ENCODE measurements at places on chromosomes 1 and 21.
A peak's percentile ranks its signal among the peaks of the same experiment; 100 is the strongest.

GRCh38 chr1:115826628-115827027 lies 14.3 kb downstream of the NHLH2 start:
- DNase-seq, result no peak

DNA sequence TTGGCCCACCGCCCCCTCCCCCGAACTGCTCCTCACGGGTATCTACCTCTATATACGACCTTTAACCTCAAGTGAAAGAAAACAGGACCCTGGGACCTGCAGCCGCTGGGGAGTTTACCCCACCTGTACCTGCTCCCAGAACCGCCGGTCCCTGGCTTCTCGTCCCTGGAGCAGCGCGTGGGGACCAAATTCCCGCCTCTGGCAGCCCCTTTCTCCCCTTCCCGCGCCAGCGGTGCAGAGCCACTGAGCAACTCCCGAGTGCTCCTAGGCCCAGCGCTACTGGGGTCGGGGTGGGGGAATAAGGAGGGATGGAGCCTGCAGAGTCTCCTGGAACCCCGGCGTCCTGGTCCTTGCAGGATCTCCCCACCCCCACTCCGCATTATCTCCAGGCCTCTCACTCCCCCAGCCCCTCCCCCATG lies 1.6 kb downstream of the SYT6 start:
- DNase-seq, result no peak

DNA sequence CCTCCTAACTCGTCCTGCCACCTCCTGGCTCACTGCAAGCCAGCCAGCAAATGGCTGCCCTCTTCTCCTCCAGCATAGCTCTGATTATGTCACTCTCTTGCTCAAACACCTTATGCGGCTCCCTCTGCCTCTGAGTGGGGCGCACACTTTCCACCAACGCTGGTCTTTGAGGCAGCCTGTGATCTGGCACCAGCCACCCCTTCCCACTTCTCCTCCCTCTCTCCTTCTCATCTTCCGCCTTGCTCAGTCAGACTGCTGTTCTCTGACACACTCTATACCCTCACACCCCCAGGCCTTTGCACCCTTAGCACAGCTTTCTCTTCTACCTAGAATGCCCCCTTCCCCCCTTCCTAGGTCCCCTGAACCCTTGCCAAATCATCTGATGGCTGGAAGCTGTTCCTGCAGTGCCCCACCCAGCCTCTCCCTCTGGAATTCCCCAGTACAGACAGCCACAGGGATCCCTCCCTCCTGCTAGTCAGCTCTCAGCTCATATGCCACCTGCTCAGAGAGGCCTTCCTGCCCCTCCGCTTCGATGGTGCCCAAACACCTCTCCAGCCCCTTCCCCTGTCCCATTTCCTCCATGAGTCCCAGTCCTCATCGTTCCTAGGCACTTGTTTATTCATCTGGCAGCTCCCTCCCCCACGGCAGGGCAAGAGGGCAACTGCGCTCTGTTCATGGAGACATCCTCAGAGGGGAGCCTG lies 21.7 kb upstream of the PEF1 start:
- DNase-seq, result no peak

DNA sequence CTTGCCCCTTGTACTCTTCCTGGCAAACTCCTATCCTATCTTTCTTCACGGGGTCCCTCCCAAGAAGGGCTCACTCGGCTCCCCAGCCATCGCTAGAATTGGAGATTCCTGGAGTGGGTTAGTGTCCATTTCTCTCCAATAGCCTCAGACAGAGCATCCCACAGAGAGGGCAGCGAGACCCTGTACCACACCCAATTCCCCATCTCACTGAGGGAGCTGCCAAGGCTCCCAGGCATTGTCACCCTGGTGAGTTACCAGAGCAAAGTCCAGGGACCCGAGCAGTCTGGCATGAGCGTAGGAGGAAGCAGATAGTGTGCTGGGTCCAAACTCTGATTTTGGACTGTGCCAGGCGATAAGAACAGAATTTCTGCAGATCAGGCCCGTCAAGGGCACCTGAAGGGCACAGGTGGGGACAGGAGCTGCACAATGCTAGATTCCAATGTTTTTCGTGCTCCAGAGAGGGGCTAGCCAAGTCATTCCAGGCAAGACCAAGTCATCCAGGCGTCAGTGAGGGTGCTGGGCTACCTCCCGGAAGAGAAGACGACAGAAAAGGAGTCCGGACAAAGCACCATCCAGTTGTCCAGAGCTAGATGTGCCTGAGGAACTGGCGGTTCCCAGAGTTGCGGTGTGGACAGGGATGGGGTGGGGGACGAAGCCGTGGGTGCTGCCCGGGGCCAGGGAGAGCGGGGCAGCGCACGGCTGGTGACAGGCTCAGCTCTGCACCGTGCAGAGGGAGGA lies 15.3 kb downstream of the AKR7A3 start:
- DNase-seq, result no peak

DNA sequence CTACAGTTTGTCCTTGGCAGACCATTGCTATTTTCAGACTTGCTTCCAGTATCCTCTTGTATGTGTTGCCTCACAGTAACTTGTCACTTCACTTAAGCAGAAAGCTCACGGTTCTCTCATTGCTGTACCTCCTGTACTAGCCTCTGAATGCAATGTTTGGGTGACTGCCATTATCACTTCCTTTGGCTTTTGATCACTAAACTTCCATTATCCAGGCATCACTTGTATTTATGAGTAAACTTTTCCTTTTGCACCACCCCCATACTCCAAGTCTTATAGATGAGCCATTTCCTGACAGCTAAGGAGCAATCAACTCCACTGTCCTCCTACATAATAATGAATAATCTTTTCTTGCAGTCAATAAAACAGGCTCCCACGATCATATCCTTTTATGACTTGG lies 255.3 kb downstream of the PDE4B start:
- no peak for DNase-seq

GRCh38 chr1:22104865-22105437 lies 37.9 kb downstream of the WNT4 start:
- peak; percentile 11 for DNase-seq

DNA sequence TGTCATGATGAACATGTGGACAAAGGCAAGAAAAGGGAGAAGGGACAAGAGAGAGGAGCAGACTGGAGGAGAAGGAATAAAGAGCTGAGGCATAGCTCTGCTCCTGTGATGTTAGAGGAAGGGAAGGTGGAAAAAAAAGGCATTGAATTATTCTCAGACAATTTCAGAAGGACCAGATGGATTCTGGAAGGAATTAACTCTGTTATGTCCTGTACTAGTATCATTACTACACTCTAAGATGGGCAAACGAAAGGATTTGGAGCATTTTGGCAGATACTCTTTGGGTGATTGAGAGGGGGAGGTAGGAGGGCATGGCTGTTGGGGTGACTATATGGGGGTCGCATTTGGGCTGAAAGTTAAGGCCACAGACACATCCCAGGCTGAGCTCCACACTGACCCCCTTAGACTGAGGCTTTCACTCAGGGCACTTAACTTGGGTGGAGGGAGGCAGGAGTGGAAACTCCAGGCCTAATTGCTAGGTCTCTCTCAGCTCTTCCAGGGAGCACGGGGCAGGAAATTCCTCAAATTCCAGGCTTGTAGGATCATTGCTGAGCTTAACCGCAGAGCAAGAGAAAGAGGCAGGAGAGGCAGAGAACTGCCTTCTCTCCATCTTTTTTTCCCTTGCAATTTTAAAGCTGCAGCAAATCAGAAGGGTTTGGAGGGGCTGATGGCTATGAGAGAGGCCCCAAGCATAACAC lies 25.9 kb downstream of the KIRREL1 start:
- DNase-seq, result no peak

DNA sequence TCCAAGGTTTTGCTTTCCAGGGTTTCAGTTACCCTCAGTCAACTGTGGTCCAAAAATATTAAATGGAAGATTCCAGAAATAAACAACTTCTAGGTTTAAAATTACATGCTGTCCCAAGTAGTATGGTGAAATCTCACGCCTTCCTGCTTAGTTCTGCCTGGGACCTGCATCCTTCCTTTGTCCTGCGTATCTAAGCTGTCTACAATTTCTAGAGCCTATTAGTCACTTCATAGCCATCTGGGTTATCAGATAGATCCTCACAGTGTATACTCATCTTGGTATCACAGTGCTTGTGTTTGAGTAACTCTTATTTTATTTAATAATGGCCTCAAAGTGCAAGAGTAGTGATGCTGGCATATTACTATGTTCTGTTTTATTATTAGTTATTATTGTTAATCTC lies 157.7 kb downstream of the ROR1 start:
- no peak for DNase-seq

DNA sequence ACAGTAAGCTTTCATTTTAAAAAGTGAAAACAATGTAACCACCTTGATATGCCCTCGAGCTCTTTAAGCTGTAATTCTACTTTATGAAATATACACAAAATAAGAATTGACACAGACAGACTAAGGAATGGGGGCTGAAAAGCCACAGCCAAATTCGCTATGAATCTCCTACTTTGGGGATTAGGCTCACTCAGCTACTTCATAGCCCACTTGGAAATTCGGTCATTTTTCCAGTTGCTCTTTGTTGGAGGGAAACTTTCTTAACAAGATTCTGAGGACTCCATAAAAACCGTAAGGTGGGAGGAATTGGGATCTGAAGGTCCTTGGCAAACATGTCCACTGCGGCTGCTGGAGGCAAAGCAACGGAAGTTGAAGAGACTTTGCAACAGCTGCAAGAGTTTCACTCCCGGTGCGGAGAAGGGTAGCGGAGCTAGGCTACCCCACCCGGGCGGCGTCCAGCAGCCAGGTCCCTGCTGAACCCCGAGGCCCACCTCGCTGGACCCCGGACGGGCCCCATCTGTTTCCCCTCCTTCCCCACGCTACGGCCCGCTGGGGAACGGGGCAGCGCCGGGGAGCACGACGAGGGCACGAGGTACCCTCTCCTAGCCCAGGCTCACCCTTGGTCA lies 634 bp downstream of the MYCBP start:
- DNase-seq, result peak; percentile 26

- DNase-seq, result no peak
Measured at GRCh38 chr1:31637915-31638673, 6.6 kb downstream of the PEF1 start.

GRCh38 chr1:173268786-173269277 lies 61.7 kb upstream of the TNFSF4 start:
- DNase-seq, result no peak

DNA sequence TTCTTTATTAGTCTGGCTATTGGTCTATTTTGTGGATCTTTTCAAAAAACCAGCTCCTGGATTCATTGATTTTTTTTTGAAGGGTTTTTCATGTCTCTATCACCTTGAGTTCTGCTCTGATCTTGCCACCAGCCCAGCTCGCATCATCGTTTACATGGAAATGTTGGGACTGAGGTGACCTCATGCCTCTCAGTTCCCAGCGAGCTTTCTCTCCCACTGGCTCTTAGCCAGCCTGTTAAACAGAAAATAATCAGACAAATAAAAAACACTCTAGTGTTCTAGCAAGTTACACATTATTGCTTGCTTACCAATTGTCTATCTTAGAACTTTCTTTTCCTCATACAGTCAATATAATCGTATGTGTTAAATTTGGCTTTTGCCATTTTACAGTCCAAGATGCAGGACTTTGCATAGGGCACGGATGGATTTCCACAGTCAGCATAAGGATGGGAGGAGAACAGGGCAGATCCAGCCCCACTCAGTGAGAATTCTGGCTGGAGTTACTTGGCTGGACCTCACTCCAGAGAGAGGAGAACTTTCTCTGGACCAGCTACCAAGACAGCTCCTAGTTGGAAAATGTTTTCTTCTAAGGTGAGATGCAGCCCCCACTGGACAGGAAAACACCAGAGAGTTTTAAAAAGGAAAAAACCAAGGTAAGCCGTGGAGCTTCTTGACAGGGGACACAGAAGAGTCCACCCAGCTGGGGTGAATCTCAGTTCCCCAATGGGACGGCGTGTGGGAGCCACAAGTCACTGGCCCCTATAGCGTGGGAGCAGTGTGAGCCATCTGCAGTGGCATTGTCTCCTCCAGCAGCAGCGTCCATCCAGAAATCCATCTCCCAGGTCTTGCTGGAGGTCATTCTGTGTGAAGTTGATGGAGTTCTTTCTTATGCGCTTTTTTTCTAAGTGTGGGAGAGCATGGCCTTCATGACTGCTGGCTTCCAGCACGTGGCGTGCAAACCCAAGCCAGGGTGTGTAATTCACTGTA lies 17.6 kb downstream of the PGBD2 start:
- DNase-seq, result no peak

- no peak for DNase-seq
Measured at GRCh38 chr1:81802707-81803430, 2.1 kb downstream of the ADGRL2 start.

- DNase-seq, result no peak
Measured at GRCh38 chr1:107246775-107247345, 106.0 kb downstream of the NTNG1 start.

GRCh38 chr1:14724246-14724645 lies 125.8 kb downstream of the KAZN start:
- no peak for DNase-seq

GRCh38 chr21:34510148-34511142 lies 1.6 kb downstream of the KCNE1 start:
- DNase-seq, result no peak

GRCh38 chr1:221510793-221511503 lies 230.9 kb downstream of the DUSP10 start:
- no peak for DNase-seq

DNA sequence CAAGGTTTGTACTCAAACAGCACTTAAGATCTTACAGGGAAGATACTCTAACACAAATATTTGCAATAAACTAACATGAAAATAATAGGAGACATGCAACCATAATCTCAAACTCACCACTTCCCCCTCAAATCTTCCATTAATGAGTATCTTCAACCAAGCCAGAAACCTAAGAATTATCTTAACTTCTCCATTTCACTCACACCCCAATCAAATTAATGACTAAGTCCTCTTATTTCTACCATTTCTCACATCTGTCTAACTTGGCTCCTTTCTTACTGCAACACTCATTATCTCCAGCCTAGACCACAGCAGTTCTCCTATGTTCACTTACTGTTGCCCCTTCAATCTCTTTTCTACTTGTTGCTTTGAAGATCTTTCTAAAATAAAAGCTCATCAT lies 10.4 kb downstream of the RBBP5 start:
- no peak for DNase-seq

GRCh38 chr1:212500983-212501382 lies 68.3 kb downstream of the NENF start:
- no peak for DNase-seq

- DNase-seq, result no peak
Measured at GRCh38 chr1:15325375-15326085, 78.5 kb downstream of the FHAD1 start.

DNA sequence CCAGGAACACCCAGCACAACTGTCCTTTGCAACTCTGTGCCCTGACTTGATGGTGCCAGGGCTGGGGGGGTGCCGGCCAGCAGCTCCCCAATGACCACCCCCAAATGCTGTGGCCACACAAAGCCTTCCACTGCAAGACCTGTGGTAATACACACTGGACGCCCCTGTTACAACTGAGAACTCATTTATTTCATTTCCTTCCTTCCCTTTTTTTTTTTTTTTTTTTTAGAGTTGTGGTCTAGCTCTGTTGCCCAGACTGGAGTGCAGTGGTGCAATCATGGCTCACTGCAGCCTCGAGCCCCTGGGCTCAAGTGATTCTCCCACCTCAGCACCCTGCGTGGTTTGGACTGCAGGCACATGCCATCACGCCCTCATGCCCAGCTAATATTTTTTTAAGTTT lies 25.2 kb downstream of the TP73 start:
- DNase-seq, result no peak

DNA sequence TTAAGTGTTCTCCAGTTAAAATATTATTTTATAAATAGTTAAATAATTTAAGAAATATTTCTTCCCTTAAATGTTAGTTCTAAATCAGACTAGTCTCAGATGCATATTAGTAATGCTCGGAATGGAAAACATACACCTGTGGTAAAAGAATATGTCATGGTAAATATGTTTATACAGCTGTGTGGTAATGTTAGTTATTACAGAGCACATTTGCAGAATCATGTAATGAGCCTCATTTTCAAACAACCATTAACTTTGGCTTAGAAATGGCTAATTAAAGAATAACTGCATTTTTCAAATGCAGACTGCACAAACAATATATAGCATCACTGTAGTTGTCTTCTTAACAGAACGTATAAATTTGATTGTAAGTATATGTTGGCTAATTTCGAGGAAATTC lies 90.3 kb downstream of the DISP1 start:
- no peak for DNase-seq

All from activated CD4-positive, CD25-positive, alpha-beta regulatory T cell (primary cell).